Diencephalon (tissue), 1 donor: ENCODE measurements at places on chromosomes 11 and 22. TPM values are rescaled to one million over a fixed set of nuclear protein-coding genes. Genes with fewer than 3 reads are reported as not detected.

DERL3 gene
- 1.6 TPM for total RNA-seq

MMP12 gene
- not detected for total RNA-seq

CABP2 gene
- not detected for total RNA-seq

OR51B4 gene
- total RNA-seq: not detected

TEF gene
- 8.5 TPM for total RNA-seq

IRAG1 gene
- total RNA-seq: 3.7 TPM

UPK3A gene
- total RNA-seq: not detected

ROM1 gene
- 2.8 TPM for total RNA-seq

ZP1 gene
- total RNA-seq: 0.46 TPM

PITPNM1 gene
- 81.7 TPM for total RNA-seq

TRIM29 gene
- 0.46 TPM for total RNA-seq

EFEMP2 gene
- 12.7 TPM for total RNA-seq

SLC22A25 gene
- 0.23 TPM for total RNA-seq

ANAPC15 gene
- total RNA-seq: 15.5 TPM
